ENCODE measurements at places on chromosomes 11 and 22.

- DNase-seq, result no peak
These were observed 7.8 kb downstream of the OR8B12 start for GRCh38 chr11:124535552-124536232.

- DNase-seq, result no peak
These were observed 234.4 kb upstream of the E2F8 start for GRCh38 chr11:19474954-19475721.

DNA sequence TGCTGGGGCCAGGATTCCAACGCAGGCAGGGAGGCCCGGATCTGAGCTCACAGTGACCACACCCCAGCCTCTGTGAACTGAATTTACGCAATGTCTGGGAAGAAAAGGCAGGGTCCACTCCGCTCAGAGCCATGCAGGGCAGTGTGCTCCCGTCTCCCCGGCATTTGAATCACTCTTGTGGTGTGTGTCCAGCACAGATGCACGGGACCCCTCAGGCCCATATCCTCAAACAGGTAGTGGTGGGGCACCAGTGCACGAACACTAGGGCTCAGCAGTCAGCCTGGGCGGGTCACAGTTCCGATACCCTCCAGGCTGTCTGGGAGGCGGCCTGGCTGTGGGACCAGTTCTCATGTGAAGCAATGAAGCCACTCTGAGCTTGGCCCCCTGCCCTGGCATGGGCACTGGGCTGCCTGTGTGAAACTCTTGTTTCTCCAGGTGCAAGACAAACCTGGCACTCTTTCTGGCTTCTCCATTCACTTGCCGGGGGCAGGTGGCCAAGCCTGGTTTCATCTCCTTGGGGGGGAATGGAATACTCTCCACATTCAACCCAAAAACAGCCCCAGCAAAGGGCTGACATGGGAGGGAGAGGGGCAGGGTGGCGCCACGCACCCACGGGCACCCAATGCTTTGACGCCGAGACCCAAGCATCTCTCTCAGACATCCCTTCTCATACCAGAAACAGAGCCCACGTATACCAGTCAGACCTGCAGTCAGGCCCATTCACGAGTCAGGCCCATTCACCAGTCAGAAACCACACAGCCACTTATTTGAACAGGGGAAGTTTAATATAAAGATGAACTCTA, 14.3 kb downstream of the DHCR7 start:
- DNase-seq, result no peak

GRCh38 chr22:17087498-17088131, 2.8 kb downstream of the IL17RA start:
- DNase-seq, result peak; percentile 84

- no peak for DNase-seq
These were observed 2.9 kb downstream of the IL18 start for GRCh38 chr11:112161012-112161411.

DNA sequence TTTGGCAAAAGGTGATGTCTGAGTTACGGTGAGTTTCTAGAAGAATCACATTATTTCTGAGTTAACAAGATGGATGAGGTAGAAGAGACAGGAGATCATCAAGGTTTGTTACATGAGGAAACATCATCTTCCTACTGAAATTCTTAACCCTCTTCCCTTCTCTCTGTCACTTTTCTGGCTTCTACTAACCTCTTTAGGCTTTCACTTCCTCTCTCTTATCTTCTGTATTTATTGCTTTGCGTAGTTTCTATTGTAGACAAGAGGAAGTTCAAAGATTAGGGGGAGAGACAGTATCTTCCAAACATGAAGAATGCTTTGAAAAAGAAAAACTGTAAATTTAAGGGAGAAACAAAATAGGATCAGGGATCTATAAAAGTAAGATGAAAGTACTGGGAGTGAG, 75.4 kb downstream of the TRPC6 start:
- DNase-seq, result no peak

DNA sequence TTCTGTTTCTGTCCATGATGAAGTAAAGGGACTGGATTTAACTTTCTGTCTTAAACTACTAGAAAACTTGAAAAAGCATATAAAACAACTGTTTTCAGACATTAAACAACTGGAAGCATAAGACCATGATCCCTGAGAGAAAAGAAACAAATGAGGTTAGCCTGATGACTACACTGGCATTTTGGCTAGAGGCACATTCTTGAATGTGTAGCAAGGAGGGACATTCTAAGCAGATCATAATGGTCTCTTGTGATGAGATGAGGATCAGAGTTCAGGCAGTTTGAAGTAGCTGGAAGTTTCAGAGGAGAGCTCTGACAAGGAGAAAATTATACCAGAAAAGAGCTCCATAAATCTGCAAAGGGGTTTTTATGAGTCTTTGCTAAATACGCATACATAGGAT, 75.4 kb downstream of the AASDHPPT start:
- no peak for DNase-seq

- no peak for DNase-seq
These were observed 39.3 kb upstream of the TP53I11 start for GRCh38 chr11:44989831-44990566.

DNA sequence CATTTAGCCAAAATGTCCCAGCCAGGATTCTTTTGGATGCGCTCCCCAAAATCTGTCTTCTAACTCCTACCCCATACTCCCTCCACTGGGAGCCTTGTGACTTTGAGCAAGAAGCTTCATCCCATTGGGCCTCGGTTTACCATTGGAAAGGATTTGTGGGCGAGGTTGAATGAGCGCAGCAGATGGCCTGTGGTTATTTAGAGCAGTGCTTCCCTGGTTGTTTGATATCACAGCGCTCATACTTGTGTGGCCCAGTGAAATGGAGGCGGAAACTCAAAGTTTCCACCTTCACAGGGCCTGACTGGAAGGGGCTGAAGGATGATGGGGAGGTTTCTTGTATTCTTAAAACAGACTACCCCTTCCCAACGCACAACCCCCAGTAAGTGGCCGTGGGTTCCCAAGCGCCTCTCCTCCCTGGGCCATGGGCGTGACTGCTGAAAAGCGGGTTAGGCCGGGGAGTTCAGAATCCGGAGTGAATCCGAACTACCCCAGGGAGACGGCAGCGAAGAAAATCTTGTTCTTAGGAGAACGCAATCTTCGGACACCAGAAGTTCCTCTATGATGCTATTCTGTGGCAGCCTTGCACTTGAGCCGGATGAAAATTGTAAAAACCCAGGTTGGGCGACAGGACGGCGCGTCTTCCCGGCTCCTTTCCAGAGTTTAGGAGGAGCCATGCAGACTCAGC, 1.2 kb upstream of the ATF4 start:
- DNase-seq, result peak; percentile 64

DNA sequence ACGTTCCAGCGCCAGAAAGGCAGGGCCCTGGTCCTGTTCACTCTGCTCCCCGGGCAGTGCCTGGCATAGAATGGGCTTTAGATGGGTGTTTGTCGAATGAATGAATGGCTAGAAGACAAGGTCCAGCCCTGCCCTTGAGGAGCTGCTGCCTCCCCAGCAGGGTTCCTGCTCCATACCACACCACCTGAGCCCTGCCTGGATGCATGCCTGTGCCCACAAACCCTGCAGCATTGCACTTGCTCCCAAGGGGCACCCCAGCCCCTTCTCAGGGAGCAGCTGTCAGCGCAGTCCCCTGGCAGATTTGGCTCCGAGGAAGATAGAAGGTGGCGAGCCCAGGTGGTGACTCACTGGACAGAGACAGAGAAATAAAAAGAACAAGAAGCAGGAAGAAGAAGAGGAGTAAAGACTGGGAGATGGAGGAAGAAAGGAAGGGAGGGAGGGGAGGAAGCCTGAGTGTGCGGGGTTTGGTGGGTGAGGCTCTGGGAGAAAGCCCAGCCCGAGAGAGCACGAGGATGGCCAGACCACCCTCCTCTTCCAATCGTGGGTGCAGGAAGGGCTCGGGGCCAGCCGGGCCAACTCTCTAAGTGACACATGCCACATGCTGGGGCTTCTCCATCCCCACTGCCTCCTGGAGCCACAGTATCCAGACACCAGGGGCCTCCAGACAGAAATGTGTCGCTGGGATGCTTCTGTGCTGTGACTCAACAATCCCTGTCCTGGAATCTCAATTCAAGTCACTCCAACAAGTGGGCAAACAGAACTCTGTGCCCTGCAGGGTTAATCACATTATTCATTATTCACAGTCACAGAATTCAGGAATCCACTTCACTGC, 1474.3 kb downstream of the BRD1 start:
- DNase-seq, result no peak

DNA sequence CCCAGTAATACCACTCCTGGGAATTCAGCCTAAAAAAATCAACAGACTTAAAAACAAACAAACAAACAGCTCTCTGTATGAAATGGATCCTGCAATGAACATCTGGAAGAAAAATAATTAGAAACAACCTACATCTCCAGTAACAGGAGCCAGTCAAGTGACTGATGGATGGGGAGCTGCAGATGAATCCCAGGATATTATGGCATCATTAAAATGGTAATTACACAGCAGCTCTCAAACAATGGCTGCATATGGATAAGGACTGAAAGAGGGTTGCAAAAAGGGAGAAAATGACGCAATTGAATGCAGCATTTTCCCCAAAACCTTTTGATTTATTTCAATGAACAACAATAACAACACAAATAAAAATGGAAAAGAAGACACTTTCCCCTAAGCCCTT, 4.1 kb downstream of the NPTXR start:
- no peak for DNase-seq

DNA sequence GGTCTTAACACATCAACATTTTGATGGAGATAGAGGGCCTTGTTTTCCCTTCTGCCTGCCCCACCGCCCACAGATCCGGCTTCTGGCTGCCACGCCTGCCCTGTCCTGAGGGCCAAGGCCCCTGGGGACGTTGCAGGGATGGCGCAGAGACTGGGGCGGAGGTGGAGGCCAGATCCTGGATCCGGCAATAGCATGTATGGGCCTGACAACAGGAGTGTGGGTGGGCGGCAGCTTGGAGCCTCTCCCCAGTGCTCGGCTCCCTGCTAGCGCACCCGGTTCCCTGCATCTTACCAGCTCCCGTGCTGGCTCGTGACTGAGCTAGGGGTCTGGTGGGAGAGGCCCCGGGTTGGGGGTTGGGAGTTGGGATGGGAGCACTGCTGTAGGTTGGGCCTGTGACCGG, 95.6 kb downstream of the ZBTB16 start:
- DNase-seq, result no peak

DNA sequence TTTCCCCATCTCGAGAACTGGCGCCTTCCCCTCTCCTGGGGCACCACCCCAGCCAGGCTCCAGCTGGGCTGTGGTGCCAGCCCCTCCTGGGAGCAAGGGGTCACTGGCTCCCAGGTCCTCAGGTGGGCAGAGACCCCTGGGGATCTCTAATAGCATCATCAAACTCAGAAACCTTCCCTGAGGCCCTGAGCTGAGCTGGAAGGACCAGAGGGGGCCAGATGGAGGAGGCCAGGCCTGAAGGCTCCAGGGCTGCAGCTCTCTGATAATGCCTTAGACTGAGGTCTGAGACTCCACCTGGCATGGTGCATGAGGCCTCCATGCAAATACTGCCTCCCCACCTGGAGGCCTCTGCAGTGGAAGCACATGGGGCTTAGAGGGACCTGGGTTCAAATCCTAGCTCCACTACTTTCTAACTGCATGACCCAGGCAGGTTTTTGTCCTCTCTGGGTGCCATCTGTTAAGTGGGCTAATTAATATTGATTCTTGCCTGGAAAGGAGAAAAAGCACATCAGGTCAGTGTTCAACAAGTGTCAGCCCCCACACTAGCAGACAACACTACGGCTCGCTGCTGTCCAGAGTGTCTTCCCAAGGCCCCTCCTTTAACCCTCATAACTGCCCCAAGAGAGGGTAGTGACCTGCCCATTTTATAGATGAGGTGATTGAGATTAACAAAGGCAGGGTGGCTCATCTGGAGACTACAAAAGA, 1.5 kb downstream of the MAPK8IP1 start:
- DNase-seq, result no peak

GRCh38 chr22:38081941-38082828, 1.8 kb downstream of the SLC16A8 start:
- no peak for DNase-seq

DNA sequence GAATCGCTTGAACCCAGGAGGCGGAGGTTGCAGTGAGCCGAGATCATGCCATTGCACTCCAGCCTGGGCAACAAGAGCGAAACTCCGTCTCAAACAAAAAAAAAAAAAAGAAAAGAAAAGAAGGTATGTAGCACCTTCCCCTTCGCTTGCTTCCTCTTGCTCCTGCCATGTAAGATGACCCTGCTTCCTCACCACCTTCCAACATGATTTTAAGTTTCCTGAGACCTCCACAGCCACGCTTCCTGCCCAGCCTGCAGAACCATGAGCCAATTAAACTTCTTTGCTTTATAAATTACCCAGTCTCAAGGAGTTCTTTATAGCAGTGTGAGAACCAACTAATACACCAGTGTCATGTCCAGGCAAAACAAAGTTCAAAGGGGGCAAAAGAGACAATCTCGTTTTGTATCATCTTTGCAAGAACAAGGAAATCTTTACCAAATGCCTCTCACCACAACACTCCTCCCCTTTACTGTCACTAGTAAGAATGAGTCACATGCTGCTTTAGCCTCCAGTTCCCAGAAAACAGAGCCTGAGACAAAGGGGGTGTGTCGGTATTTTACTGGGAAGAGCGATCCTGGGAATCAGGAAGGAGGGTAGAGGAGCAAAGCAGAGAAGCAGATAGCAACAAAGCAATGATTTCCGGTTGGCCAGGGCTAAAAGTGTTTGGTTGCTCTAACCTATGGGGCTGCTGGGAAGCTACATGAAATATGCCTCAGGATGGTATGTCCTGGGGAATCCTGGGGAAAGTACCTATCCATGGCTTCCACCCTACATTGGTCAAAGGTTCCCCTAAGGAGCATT, 10.5 kb upstream of the MCHR1 start:
- DNase-seq, result peak; percentile 10

GRCh38 chr11:88169471-88169870, 5.8 kb downstream of the RAB38 start:
- DNase-seq, result no peak

DNA sequence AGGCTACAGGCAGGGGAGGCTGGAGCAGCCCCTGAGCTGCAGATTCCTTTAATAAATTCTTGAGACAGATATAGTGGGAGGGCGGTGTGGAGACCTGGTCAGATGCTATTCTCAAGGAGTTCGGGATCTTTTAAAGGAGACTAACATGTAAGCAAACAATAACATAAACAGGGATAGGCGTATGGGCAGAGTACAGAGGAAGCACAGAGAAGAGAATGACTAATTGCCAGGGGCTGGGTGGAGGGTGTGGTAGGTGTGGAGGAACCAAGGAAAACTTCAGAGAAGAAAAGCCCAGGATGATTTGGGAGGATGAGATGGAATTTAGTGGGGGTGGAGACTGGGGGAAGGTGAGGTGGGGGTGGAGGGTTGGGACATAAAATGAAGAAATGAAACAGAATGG, 9.7 kb upstream of the HEPHL1 start:
- no peak for DNase-seq

DNA sequence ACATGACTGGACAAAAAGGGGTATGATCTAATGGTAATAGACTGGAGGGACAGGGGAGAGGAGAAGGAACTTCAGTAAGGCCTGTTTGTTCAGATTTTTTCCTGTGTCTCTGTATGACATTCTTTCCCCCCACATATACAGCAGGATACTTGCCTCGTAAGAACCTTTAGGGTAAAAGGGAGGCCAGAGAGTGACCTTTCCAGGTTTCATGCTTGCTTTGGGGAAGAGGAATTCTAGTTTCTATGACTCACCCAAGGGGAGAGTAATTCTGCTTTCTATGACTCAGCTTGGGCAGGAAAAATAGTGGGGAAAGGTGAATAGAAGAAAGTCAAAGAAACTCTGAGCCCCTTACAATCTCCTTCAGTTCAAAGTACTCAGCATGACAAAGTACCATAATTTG, 457.0 kb downstream of the DLG2 start:
- DNase-seq, result no peak

- no peak for DNase-seq
These were observed 50.7 kb downstream of the MYEOV start for GRCh38 chr11:69344570-69345145.

GRCh38 chr22:46528121-46528610, 9.3 kb downstream of the CELSR1 start:
- no peak for DNase-seq

GRCh38 chr22:24134090-24134846, 47.0 kb upstream of the SUSD2 start:
- no peak for DNase-seq
